Glutamatergic neuron (in vitro differentiated cells): ENCODE measurements at places on chromosomes 1 and 21. TPM values are rescaled to one million over a fixed set of nuclear protein-coding genes. Genes with fewer than 3 reads are reported as not detected.

DNA sequence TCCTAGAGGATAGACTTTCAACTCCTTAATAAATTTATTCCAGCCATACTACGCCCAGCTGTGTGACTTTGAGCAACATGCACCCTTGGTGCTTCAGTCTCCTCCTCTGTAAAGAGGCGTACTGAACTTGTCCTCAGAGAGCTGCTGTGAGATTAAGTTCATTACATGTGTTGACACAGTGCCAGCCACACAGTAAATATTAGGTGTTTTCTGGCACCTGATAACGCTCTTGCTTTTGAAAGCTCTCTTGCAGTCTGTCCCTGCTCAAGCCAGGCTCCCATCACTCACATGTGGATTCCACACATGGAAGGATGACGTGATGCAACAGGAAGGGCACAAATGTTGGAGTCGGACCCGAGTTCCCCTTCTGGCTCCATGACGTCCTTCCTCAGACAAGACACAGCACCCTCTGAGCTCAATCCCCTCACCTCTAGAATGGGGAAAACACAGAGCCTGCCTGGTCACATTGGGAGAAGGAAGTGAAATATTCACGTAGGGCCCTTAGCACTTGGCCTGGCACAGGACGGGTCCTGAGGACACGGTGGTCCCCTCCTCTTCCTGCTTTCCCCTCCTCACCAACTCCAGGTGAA is 7.7 kb downstream of the IFNLR1 start:
- no peak for DNase-seq

GRCh38 chr1:156103521-156103947 is 11.0 kb upstream of the LMNA start:
- DNase-seq, result no peak

DNA sequence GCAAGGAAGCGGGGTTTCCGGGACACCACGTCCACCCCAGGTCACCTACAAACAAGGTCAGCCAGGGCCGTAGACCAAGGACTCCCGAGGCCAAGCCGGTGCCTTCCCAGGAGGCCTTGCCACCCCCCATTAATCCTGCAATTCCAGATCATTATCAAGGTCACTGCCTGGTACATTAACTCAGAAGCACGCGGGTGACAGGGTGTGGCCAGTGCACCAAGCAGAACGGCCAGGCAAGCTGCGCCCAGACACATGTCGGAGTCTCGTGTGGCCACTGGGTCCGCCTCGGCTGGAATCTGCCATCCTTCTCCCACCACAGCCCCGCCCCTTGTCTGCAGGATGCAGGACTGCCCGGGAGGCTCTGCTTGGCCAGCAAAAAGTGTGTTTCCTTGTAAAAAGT is 144.7 kb downstream of the PRDM16 start:
- DNase-seq, result no peak

DNA sequence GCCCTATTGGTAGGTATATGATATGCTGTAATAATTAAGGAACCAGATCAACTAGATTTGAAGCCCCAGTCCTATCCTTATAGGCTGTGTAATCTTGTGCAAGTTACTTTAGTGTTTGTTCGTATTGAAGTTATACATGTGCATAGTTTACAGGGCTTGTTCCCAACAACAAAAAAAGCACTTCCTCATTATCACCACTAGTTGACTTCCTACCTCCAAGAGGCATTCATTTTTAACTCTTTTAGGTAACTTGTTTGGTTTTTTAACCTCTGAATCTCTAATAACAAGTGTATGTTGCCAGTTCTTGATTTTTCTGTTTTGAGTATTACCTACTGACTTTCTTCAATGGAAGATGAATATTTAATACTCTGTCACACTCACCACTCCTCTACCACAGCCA is 71.9 kb downstream of the ST3GAL3 start:
- DNase-seq, result no peak

GRCh38 chr1:64974288-64974825 is 8.0 kb upstream of the JAK1 start:
- DNase-seq, result no peak

- no peak for DNase-seq
Observed at GRCh38 chr1:173688300-173688699, 18.6 kb upstream of the ANKRD45 start.

- no peak for DNase-seq
Observed at GRCh38 chr1:206114692-206115640, 2.2 kb downstream of the AVPR1B start.

DNA sequence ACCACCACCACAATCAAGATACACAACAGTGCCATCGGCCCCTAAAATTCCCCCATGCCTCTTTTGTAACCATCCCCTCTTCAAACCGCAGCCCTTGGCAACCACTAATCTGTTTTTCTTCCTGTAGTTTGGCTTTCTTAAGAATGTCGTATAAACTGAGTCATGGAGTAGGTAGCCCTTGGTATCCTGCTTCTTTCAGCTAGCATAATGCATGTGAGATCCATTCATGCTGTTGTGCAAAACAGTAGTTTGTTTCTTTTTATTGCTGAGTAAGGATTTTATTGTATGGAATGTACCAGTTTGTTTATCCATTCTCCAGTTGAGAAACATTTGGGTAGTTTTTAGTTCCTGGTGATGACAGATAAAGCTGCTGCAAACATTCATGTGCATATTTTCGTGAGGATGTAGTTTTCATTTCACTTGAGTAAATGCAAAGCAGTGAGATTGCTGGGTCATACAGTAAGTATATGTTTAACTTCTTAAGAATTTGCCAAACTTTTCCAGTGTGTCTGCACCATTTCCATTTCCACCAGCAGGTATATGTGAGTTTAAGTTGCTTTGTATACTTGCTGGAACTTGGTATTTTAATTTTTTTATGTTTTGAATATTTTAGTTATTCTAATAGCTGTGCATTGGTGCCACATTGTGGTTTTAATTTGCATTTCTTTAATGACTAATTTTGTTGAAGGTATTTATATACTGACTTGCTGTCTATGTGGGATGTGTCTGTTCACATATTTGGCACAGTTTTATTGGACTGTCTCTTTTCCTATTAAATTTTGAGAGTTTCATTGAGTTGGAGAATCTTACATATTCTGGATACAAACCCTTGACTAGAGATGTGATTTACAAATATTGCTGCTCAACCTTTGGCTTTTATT is 148.4 kb upstream of the MAP1LC3C start:
- no peak for DNase-seq

GRCh38 chr1:244735404-244735803 is 82.5 kb downstream of the DESI2 start:
- DNase-seq, result no peak

- DNase-seq, result no peak
Observed at GRCh38 chr1:40130892-40131291, 30.3 kb upstream of the RLF start.

GRCh38 chr1:29365906-29366670 is 129.8 kb downstream of the PTPRU start:
- no peak for DNase-seq

DNA sequence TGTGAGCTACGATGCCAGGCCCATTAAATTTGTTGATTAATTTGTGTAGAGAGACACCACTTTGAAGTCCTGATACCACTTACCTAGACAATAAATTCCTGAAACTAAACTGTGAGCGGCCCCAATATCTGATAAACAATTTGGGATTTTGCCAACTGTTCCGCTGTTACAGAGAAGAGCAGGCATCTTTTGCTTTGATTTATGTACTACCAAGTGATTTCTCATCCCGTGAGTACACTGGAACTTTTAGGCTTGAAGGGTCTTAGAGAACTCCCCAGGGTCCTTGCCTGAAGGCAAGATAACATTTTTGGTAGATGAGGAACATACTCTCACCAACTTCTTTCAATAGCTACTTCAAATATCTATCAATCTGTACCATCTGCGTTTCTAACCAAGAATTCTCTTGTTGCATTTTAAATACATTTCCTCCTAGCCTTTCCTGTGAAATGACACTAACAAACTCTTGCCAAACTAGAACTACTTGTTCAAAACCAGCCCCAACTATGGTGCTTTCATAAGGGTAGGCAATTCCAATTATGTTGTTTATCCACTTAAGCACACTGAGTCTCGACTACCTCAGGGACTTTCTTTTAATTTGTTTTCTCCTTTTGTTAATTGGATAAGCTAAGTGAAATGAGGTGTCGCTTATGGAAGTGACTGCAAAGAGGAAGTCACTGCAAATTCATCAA is 23.2 kb upstream of the SLC30A1 start:
- DNase-seq, result no peak

- no peak for DNase-seq
Observed at GRCh38 chr1:31572323-31573104, 3.8 kb upstream of the TINAGL1 start.

- DNase-seq, result no peak
Observed at GRCh38 chr1:215718575-215719287, 151.6 kb downstream of the KCTD3 start.

- DNase-seq, result no peak
Observed at GRCh38 chr1:78092643-78093042, 46.9 kb downstream of the GIPC2 start.

GRCh38 chr1:155043301-155043702 is 7.8 kb upstream of the ADAM15 start:
- DNase-seq, result no peak

GRCh38 chr1:69441496-69441895 is 126.2 kb upstream of the LRRC7 start:
- DNase-seq, result no peak

DNA sequence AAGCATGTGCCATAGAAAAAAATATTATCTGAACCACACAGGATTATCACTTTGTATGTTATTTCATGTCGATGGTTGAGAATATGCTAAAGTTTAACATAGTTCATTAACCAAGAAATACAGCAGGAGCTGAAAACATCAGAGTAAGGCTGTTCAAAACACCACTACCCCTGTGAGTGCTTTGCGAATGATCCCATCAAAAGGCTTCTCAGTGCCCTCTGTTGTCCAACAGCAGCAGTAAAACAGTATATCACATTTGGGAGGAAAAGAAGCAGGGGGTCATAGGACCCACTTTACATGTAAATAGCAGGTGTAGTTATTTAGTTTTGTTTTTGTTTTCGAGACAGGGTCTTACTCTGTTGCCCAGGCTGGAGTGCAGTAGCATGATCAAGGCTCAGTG is 289.4 kb upstream of the FMN2 start:
- no peak for DNase-seq

DNA sequence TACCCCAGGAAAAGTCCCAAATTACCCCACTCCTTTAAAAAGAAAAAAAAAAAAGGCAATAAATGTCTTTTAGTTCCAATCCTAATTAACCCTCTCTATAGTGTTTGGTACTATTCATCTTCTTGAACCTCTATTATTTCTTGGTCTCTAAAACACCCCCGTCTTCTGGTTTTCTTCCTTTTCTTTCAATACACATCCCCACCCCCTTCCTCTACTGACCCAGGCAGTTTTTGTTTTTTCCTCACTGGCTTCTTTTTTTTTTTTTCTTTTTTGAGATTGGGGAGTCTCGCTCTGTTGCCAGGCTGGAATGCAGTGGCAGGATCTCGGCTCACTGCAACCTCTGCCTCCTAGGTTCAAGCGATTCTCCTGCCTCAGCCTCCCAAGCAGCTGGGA is 26.1 kb downstream of the EGLN1 start:
- no peak for DNase-seq

- DNase-seq, result no peak
Observed at GRCh38 chr1:240031009-240031408, 60.7 kb upstream of the FMN2 start.

GRCh38 chr1:38308780-38309179 is 262.2 kb upstream of the POU3F1 start:
- DNase-seq, result no peak

DNA sequence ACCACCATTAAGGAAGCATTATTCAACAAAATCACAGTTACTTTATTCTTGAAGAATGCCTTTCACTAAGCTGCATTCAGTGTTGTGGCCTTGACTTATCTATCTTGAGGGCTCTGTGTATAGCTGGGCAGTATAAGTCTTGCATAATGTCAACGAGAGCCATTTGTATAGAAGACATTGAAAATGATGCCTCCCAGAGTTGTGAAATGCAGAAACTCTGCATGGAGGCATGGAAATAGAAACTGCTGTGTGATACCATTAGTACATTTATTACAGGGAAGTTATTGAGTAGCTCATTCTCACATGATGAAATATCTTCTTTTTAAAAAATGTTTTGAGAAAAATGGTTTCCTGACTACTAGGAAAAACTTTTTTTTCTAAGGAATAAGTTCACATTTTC is 111.4 kb upstream of the SNX7 start:
- no peak for DNase-seq

GRCh38 chr1:218665221-218665620 is 320.1 kb downstream of the TGFB2 start:
- no peak for DNase-seq

- DNase-seq, result peak; percentile 70
Observed at GRCh38 chr1:1891349-1892078, 627 bp upstream of the GNB1 start.

GRCh38 chr1:196306421-196306820 is 301.8 kb downstream of the KCNT2 start:
- DNase-seq, result no peak

GRCh38 chr1:77978293-77978968 is 441 bp downstream of the FUBP1 start:
- DNase-seq, result peak; percentile 59

GRCh38 chr1:102252731-102253505 is 256.2 kb upstream of the OLFM3 start:
- DNase-seq, result no peak

DNA sequence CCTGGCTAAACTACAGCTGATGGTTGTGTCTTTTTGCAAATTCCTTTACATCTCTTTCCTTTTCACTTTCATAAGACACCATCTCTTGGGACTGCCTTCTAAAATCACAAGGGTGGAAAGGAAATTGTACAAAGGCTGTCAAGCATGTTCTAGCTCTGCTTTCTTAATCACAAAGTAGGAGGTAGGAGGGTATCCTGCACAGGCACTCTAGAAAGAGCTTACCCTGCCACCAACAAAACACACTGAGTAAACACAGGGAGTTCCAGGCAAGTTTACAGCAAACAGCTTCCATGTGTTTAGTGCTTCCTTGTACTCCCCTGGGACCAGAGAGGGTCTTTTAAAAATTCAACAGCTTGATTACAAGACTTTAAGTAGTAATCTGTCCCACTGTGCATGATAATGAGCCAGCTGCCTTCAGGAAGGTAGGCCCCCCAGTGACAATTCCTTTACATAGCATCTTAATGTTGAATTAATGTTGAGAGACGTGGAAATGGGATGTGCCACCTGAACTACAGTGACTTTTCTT is 2.4 kb downstream of the PLPP3 start:
- DNase-seq, result no peak

RSPH1 gene
- 0.42 TPM for total RNA-seq

TCEA3 gene
- 0.83 TPM for total RNA-seq

CDC20 gene
- total RNA-seq, result 22.5 TPM

TNNI3K gene
- not detected for total RNA-seq

GPR157 gene
- total RNA-seq, result 0.76 TPM

CASQ1 gene
- total RNA-seq, result not detected

ASPM gene
- total RNA-seq, result 5.9 TPM

OR6N1 gene
- total RNA-seq, result not detected
